ENCODE measurements at places on chromosomes 11 and 22.

GRCh38 chr11:127338380-127339259, 338.1 kb upstream of the KIRREL3 start:
- DNase-seq, result no peak

DNA sequence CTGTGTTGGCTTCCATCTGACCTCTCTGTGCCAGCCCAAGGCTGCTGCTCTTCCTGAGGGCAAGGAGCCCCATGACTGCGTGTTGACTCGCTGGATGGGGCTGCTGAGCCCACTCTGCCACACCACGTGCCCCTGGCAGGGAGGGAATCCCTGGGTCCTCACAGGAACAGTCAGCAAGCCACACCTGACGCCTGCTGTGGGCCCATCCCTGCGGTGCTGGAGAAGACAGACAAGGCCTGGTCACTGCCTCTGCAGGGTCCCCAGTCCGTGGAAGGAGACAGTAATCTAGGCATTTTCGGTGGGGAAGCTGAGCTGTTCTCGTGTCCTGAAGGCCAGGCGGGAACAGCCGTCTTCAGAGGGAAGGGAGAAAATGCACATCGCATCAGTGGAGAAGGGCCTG, 10.6 kb upstream of the PPP6R3 start:
- DNase-seq, result no peak

DNA sequence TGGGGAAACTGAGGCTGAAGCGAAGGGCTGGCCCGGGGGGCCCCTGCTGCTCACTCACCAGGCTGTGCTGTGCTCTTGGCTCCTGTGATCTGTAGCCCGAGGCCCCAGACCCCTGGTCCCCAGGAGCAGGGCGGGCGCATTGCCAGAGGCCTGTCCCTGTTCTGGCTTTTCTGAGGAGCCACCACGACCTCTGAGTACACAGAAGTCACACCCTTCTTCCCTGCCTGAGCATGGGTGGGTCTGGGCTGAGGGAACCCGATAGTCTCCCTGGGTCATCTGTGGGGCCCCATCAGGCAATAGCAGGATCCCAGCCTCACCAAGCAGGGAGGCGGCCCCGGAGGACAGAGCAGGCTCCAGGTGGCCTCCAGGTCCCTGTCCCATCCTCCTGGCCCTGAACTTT, 5.1 kb downstream of the CASTOR1 start:
- no peak for DNase-seq

DNA sequence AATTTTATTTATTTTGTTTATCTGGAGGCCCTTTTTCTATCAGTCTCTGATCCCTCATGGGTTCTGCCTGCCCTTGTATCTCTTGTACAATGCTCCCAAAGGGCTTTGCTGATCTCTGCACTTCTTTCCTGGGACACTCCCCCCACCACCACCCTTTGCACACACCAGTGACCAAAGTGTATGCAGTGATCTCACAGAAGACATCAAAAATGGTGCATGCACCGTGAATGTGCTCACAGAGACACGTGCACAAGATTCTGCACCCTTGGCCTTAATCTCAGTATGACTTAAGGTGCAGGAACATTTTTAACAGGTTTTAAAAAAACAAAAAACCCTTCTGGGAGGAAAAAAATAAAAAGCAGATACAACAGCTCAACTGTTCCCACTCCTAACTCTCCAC, 12.2 kb upstream of the ADSL start:
- no peak for DNase-seq

DNA sequence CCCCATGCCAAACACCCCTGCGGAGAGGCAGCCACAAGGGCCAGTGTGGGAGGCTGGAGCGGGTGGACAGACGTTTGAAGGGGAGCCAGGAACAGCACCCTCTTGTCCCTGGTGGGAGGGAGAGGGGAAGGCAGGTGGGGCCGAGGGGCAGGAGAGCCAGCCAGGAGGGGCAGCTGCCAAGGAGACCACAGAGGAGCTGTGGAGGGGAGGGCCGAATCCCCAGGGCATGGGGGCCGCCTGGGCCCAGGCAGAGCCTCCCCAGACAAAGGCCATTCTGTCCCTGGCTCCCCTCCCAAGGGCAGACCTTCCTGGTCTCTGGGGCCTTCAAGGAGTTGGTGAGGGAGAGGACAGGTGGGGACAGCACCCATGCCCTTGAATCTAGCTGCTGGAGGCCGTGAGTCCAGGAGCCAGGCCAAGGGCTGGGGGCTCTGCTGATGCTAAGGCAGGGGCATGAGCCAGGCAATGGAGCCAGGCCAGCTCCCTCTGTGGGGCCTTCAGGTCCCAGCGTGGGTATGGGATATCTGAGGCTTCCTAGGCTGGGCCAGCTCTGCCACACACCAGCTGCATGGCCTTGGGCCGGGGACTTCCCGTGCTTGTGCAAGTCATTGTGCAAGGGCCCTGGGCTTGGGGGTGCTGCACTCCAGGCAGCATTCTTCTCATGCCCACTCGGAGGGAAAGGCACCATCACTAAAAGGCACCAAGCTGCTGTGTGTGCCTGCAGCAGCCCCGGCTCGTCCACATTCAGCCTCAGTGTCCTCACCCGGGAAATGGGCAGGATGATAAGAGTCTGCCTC, 11.4 kb downstream of the EMID1 start:
- DNase-seq, result no peak

DNA sequence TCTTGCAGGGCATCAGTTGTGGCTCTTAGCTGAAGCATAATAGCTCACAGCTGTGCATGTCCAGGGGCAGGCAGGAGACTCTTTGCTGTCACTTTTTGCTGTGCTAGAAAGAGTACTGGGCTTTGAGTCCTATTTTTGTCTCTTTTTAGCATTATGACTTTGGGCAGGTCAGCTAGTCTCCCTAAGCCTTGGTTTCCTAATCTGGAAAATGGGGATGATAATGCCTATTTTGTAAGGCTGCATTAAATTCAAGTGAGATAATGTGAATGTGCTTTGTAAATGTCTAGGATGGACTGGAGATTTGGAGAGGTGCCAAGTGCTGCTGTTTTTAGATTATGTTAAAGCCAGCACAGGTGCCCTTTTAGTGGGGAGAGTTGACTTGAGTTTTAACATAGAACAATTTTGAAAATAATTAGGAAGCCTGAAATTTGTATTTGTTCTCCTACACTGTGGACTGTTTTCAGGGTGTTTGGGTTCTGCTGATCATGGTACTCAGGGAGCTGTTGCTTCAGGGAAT, 19.1 kb downstream of the CABIN1 start:
- DNase-seq, result no peak

DNA sequence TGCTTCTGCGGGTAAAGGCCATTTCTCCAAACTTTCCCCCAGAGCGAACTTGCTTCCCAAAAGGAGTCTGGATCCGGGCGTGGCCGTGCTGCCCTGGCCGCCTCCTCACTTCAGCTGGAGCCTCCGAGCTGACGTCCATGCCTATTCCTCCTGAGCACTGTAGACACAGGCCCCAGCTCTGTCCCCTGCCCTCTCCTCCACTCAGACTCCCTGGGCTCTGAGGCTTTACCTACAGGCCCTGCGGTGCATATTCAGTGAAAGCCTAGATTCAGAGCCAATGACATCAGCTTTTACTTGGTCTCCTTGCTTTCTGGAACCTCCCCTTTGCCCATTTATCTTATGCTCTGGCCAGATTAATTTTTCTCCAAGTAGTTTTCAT, 9.7 kb downstream of the LRP5 start:
- DNase-seq, result no peak

Data from HT-29 (cell line).